CD4-positive, alpha-beta T cell treated with Interleukin-21 for 1 hour (primary cell): ENCODE measurements at places on chromosomes 4 and X.

- no peak for DNase-seq
Observed at GRCh38 chr4:85452058-85452731, 22.8 kb upstream of the ARHGAP24 start.

DNA sequence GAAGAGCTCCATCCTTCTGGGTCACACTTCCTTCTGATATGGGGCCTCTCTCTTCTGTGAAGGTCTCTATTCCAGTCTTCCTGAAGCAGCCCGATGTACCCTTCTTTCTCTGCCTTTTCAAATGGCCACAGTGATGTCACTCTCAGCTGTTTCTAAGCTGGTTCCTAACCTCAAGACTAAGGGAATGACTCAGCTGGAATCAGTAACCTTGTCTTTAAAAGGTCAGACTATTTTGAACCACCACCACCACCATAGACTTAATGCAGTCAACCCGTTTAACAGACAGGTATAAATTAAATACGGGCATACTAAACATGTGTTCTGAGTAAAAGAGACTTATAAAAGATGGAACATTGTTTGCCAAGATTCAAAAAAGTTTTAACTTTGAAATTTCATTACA lies 121.0 kb downstream of the PPA2 start:
- no peak for DNase-seq

GRCh38 chr4:181194096-181194495 lies 1049.1 kb upstream of the TENM3 start:
- no peak for DNase-seq

GRCh38 chrX:49291615-49292337 lies 11.7 kb upstream of the GAGE10 start:
- DNase-seq: peak; percentile 70

- DNase-seq: peak; percentile 15
Observed at GRCh38 chr4:87118826-87119225, 101.6 kb downstream of the KLHL8 start.

GRCh38 chrX:54980334-54980733 lies 13.7 kb downstream of the PFKFB1 start:
- DNase-seq: no peak

DNA sequence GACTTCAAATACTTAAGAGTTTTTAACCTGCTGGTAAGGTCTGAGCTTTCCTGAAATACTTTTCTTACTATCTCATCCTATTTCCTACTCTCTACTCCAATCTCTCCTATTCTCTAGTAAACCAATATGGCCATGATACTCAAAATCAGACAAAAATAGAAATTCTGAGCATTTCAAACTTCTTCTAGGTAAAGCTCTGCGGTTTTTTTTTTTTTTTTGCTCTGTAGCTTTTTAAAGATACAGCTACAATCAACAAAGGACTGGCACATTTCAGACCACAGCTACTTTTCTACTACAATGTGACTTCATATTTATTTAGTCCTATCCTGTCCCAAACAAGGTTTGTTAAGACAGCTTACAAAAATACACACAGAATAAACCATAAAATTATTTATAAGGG lies 31.1 kb downstream of the MAML3 start:
- no peak for DNase-seq

DNA sequence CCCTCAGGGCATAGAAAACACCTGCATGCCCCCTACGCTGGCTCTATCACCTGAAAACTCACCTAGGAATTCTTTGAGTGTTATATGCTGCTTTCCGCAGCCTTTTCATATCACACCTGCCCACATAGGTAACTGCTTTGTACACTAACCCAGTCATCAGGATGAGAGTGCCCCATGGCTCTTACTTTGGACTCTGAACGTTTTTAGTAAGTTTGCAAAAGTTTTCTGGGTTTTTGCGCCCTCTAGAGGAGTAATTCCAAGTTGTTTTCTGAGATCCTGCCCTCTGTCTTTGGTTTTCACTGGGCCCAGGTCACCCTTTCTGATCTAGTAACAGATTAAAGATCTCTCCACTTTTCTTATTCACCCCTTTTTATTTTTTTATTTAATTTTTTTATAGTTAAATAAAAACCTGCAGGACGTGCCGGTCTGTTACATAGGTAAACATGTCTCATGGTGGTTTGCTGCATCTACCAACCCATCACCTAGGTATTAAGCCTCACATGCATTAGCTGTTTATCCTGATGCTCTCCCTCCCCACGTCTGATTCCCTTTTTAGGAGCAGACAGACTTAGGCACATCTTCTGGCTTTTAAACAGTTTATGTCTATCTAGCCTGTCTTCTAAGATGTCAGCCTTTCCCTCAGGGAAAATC lies 139.2 kb downstream of the NWD2 start:
- peak; percentile 23 for DNase-seq

GRCh38 chr4:8910822-8911315 lies 39.2 kb upstream of the HMX1 start:
- DNase-seq: no peak

GRCh38 chr4:25406081-25406692 lies 29.1 kb downstream of the ANAPC4 start:
- DNase-seq: no peak

DNA sequence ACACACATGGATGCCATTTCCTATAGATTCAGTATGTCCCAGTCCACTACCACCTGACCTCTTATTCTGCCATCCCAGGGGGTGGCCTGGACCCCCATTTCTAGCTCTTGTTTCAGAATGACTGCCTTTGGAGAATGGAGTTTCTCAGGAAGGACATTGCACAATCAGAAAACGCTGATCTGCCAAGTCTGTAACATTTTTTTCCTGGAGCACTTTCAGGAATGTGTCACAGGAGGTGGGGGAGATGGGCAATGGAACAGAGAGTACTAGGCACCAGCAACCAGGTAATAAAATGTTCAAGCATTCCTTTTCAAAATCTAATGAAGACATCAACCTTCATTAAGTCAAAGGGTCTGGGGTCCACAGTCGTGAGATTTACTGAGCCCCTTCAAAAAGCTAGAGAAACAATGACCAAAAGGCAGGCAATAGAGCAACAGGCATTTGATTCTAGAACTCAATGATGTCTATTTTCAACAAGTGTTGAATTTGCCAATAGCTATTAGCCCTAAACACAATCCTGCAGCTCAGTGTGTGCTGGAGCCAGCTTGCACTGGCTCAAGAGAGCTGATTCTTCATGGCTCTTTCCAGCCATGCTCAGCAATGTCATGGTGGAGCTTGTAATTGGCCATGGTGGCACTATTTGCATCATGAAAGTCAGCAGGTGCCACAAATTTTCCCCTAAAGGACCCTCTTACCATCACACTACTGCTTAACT lies 87.1 kb downstream of the KDR start:
- no peak for DNase-seq
